Body of pancreas (tissue), 4 donors: ENCODE measurements at places on chromosomes 13 and 19. TPM values are rescaled to one million over a fixed set of nuclear protein-coding genes. Genes with fewer than 3 reads are reported as not detected.

KLK2 gene
- not detected for total RNA-seq

GRCh38 chr13:92894447-92894846, 332.2 kb upstream of the GPC6 start:
- DNase-seq = no peak

KCNJ14 gene
- total RNA-seq = 0.66 TPM

KIR3DL3 gene
- not detected for total RNA-seq

ZNF77 gene
- total RNA-seq = 6.2 TPM

PCSK4 gene
- 5.2 TPM for total RNA-seq

DNA sequence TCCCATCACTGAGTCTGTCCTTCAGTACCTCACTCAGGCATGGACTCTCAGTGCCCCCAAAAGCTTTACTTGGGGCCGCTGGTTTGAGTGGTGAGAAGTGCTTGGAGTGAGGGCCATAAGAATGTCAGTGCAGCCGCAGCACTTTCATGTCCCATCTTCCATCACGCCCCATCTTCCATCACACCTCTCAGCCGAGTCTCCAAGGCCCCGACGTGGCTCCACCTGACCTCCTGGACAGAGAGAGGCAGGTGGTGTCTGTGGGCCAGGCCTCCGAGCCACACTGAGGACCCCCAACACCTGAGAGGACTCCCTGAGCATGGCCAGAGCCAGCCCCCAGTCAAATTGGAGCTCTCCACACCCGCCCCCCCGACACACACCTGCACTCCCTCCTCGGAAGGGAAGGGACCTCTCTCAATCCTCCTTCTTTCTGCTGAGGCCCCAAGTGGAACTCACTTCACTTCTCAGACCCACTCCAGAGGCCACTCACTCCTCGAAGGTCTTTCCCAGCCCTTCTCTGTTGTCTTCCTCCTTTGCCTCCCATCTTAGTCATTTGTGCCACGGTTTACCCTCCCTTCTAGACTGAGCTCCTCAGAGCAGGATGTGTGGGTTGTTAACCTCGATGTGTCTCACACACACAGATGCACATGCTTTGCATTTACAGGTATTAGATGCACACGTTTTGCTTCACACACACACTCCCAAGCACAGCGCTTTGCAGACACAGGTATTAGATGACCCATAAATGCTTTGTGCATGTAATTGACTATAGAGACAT, 65.7 kb upstream of the ATP12A start:
- DNase-seq = no peak

DNA sequence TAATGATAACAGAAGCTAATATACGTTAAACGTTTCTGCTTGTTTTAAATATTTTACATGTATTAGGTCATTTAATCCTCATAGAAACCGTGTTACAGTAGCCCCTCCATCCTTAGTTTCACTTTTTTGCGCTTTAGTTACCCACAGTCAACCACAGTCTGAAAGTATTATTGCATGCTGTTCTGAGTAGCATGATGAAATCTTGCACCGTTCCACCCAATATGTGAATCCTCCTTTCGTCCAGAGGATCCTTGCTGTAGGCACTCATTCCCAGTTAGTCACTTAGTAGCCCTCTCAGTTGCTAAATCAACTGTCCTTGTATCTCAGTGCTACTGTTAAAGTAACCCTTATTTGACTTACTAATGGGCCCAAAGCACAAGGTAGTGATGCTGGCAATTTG, 257.8 kb downstream of the ENOX1 start:
- DNase-seq = no peak

DNA sequence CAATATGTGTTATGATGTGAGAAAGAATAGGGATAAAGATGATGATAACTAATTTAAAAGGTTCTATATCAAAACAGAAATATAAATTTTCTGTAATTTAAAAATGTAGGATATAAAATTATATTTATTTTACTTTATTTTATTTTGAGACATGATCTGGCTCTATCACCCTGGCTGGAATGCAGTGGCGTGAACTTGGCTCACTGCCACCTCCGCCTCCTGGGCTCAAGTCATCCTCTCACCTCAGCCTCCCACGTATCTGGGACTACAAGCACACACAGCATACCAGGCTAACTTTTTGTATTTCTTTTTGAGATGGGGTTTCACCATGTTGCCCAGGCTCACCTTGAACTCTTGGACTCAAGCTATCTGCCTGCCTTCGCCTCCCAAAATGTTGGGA, 214.9 kb upstream of the SLITRK1 start:
- no peak for DNase-seq

GRCh38 chr19:3818466-3818865, 32.3 kb upstream of the MATK start:
- DNase-seq = no peak
